ENCODE measurements at places on chromosomes 6 and 20.

- no peak for DNase-seq
These were observed 21.1 kb upstream of the CCM2L start for GRCh38 chr20:31989030-31989645.

DNA sequence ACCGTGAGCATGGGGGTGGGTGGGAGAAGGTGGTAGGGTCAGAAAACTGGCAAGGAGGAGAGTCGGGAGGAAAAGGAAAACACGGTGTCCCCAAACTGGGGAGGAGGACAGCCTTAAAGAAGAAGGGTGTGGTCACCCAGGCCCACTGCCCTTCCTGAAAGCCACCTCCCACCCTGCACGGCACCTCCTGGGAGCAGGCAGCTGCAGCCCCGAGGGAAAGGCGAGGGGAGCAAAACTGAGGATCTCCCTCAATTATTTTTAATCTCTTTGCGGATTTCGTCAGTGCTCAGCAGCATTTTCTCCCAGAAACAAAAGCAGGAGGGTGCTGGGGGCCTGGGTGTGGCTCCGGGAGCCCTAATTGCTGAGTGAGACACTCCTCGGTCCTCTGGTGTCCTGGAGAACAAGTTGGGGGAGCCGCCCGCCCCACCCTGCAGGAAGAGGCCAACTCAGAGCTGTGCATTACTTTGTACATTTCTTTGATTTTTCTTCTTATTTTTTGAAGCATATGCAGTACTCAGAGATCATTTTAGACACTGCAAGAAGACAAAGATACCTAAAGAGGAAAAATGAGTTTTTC lies 56.4 kb downstream of the RIOK1 start:
- no peak for DNase-seq

DNA sequence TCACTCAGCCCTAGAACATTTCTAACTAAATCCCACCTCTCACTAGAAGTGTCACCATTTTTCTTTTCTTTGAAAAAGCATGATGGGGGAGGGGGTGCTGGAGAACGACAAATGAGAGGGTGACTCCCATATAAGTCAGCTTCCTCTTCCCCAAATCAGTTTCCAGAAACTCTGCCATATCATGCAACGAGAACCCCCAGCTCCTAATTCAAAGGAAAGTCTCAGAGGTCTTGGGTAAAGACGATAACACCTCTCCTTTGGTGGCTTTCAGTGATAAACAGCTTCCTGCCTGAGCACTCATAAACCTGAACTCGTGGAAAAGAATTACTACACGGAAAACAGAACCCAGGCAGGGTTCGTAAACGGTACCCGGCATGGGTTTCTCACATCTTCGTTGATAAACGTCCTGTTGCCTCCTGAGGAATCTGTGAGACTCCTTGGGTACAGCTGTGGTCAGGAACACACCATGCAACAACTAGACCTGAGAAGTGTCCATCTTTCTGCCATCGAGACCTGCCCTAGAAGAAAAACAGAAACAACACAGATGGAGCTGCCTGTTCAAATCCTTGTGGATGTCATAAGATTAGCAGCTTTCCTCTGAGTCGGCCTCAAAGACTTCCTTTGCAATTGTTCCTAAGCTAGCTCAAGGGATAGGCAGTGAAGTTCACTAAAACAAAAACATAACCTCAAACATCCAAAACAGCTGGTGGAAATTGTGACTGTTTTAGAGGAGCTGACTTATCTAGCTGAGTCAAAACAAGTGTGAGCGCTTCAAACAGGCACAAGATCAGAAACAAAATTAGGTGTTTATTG lies 185.8 kb upstream of the PRDM1 start:
- DNase-seq = no peak

DNA sequence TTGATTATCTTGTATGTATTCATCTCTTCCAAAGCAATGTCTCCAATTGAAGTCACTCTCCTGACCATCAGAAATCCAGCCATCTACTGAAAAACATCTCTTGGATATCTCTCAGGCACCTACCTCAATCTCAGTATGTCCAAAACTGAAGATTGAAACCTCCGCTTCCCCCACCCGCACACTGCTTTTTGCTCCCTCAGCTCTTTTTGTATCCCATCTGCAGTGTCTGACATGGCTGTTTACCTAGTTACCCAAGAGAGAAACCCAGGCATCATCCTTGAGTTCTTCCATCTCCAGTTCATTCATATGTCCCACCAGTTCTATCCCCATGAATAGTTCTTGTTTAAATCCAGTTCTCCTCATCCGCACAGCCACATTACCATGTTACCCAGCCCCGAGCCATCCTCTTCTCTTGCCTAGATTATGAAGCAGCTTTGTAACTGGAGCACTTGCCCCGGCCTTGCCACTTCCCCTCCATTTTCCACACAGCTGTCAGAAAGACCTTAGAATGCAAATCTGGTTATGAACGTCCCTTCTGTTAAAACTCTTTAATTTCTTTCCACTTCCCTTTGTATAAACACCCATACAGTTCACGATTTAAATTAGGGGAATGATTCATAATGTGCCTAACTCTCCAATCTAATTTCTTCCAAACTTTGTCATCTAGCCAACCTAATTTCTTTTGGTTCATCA lies 40.5 kb upstream of the GCLC start:
- no peak for DNase-seq

GRCh38 chr6:87210979-87211378 lies 55.6 kb downstream of the ZNF292 start:
- no peak for DNase-seq

DNA sequence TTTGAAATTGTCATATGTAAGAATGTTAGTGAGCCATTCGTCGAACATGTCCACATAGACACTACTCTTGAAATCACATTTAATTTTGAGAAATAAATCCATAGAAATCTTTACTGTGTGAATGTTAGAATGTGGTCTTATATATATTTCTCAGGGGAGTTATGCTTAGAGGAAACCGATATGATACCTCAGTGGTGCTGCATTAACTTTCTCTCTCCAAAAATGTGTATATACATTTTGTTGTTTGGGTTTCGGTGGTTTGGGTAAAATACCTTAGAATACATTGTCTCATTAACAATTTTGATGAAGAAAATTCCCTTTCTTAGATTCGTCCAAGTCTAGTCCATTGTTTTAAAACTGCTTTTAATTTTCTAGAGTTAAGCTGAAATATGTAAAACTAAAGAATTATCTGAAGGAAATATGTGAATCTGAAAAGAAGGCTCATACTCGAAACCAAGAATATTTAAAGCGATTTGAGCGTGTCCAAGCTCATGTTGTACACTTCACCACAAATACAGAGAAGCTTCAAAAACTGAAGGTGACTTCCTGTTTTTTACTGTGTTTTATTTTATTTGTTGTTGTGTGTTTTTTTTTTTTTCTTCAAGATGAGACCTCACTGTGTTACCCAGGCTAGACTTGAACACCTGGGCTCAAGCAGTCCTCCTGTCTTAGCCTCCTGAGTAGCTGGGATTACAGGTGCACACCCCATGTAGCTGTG lies 10.3 kb downstream of the KIZ start:
- no peak for DNase-seq

DNA sequence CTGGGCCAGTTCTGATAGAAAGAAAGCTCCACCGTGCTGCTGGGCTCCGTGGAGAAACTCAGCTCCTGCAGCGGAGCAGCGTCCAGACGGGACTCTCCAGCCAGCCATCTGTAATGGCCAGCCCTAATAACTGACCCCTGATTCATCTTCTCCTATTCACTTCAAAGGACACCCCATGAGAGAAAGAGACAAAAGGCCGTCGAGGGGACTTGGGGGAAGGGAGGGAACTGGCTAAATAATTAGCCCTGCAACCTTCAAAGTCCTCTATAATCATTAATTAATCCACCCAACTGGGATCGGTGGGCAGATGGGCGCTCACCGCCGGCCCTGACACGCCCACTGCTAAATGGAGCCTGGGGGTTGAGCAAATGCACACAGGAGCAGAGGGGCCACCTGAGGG lies 512.4 kb downstream of the CD83 start:
- no peak for DNase-seq

DNA sequence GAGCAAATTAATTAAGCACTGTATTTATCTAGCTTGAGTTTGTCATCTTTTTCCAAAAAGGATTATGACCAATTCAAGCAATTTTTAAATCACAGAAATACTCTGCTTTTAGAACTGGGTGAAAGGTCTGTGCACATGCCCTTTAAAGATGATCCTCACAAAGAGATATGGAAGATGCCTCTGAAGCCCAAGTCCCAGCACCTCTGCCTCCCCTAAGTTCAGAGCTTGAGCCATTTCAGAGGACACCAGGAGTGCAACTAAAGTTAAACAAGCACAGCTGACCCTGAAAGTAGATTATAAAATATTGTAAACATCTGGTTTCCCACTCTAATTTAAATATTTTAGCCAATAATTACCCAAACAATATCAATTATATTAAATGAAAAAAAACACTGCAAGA lies 139.5 kb upstream of the BEND6 start:
- DNase-seq = no peak

- no peak for DNase-seq
These were observed 111.0 kb downstream of the ATG5 start for GRCh38 chr6:106214531-106214930.

DNA sequence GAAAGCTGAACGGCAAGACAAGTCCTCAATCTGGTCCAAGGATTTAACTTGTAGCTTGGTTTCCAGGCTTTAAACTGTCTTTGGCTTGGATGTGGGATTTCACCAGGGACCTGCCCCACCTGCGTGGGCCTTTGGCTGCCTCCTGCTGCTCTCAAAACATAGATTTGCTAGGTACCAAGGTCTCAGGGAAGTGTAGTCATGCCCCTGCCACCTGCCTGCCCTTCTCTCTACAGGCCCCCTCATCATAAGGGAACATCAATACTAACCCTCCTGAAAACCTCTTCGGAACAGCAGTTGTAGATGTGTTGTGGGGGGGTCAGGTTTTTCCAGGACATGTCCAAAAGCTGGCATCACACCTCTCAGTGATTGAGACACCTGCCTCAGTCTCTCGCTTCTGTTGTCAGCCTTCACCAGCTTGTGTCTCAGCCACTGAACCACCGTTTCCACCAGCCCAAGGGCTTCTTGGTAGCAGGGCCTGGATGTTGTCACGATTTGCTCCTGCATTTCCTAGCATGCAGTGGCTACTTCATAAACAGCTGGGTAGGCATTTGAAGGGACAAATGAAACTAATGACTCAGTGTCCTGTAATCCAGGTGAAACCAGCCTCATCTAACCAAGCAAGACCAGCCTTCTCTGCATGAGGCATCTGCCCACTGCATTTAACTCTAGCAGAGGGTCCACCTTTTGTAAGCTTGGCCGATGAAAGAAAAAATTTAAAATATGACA lies 141.6 kb upstream of the THBS2 start:
- DNase-seq = no peak

GRCh38 chr20:50020288-50020687 lies 37.5 kb downstream of the SNAI1 start:
- no peak for DNase-seq

DNA sequence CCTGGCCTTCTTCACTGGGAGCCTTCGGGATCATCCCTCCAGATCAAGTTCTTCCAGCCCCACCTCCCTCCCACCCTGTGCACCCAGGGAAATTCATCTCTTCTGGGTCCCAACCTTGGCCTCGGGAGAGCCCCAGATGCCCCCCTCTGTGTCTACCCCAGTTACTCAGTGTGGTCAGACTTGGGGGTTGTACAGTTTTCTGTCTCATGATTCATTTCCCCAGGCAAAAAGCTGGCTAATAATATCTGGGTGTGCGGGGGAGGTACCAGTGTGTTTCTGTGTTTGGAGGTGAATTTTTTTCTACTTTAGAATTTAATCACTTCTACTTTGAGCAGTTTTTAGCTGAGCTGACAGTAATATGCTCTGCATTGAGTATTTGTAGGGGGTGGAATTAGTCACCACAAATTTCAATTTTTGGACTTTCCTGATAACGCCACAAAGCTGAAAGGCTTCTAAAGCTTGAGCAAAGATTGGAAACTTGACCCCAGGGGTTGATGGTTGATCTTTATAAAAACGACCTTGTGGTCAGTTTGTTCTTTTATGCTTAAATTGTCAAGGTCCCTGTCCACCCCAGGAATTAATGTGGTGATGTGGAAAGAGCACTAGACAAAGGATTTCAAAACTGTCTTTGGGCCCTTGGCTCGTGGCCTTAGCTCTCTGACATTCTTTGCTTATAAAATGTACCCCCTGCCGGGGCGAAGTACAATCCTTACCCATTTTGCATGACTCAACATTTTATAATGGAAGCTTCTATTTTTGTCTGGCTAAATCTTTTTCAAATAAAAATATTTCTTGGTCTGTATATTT lies 284.7 kb upstream of the TAB2 start:
- peak; percentile 62 for DNase-seq

- DNase-seq = no peak
These were observed 3.8 kb downstream of the RIPOR2 start for GRCh38 chr6:24931718-24932691.

GRCh38 chr20:328975-329695 lies 3.8 kb downstream of the SOX12 start:
- no peak for DNase-seq

- no peak for DNase-seq
These were observed 41.2 kb upstream of the RNF146 start for GRCh38 chr6:127225497-127225896.

GRCh38 chr6:43254138-43254817 lies 11.0 kb downstream of the TTBK1 start:
- DNase-seq = no peak

- no peak for DNase-seq
These were observed 9.1 kb upstream of the MAP1LC3A start for GRCh38 chr20:34549291-34549928.

GRCh38 chr6:150075034-150075421 lies 6.1 kb upstream of the ULBP3 start:
- no peak for DNase-seq

- DNase-seq = no peak
These were observed 152.8 kb downstream of the GRM4 start for GRCh38 chr6:33993091-33993490.

GRCh38 chr6:31686483-31686882 lies 5.6 kb upstream of the LY6G5C start:
- no peak for DNase-seq

GRCh38 chr6:139591075-139591865 lies 216.8 kb upstream of the CITED2 start:
- no peak for DNase-seq

- DNase-seq = no peak
These were observed 8.8 kb upstream of the SIRPB1 start for GRCh38 chr20:1628621-1629020.

GRCh38 chr20:1858871-1859270 lies 36.3 kb upstream of the SIRPA start:
- no peak for DNase-seq

DNA sequence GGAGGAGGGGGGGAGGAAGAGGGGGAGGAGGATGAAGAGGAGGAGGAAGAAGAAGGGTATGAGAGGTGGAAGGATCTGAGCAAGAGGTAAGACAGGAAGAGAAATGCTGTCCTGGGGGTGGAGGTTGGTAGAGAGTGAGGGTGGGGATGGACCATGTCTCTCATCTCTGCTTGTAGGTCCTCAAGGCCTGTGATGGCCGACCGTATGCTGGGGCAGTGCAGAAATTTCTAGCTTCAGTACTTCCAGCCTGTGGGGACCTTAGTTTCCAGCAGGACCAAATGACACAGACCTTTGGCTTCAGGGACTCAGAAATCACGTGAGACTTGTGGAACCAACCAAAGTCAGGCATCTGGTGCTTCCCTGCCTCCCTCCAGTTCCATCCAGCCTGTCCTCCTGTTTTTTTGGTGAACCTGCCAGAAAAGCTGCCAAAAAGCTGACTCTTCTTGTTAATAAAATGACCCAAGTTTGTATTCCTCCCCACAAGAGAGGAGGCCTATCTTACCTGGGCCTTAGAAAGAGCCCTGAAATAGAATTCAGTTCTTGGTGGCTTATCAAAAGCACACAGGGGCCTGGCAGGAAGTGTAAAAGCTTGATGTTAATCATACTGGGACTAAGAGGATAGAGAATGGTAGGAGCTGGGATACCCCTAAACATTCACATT lies 2.5 kb upstream of the C4A start:
- no peak for DNase-seq

Data from stimulated activated CD4-positive, alpha-beta T cell treated with anti-CD3 and anti-CD28 coated beads, Interleukin-12 subunit alpha, Interleukin-12 subunit beta, amount 100 ng/mL, for 48 hours (primary cell).